ENCODE measurements at places on chromosomes 4 and X.

DNA sequence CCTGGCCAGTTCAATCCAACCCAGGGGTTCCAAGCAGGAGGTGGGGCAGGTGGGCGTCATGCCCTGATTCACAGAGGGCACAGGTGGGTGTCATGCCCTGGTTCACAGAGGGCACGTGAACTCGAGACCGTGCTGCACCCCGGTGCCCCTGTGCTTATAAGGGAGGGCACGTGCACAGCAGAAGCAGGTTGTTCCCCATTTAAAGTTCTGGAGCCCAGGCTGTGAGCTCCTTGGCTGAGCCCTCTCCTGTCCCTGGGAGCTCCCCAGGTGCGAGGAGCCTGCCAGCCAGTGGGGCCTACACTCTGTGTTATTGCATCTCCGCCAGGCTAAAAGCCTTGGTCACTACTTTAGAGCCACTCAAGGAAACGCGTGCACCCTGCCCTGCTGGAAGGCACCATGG, 3.2 kb upstream of the CPZ start:
- no peak for DNase-seq

GRCh38 chr4:182488896-182489295, 245.7 kb downstream of the TENM3 start:
- DNase-seq: no peak

GRCh38 chr4:104330125-104330905, 164.4 kb downstream of the CXXC4 start:
- no peak for DNase-seq

DNA sequence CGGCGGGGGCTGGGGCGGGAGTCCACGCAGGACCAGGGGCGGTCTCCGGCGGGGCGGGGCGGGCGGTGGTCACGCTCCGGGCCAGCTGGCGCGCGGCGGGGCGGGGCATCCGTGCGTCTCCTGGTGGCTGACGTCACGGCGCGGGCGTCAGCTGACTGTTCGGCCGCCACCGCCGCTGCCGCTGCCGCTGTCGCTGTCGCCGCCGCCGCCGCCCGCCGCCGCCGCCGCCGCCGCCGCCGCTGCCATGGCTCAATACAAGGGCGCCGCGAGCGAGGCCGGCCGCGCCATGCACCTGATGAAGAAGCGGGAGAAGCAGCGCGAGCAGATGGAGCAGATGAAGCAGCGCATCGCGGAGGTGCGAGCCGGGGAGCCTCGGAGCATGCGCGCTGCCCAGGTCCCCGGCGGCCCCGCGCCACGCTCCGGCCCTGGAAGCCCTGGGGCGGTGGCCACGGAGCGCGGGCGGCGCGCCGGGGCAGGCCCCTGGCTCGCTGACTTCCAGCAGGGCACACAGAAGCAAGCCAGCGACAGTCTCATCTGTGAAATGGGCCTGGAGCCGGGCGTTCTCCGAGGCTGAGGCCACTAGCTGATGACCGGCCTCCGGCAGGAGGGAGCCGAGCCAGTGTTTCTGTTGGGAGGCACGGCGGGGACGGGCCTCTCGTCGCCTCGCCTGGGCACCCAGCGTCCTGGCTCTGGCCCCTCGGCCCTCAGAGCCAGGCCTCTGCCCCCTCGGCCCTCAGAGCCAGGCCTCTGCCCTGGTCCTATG, at the start of gene FAM50A:
Gene FAM50A (plus strand): TSS at position 150 of the 763 bp plus-strand sequence. CDS start 95 bp downstream, at position 245.
- peak; percentile 65 for DNase-seq
